ENCODE measurements at places on chromosomes 16 and 17. TPM values are rescaled to one million over a fixed set of nuclear protein-coding genes. Genes with fewer than 3 reads are reported as not detected.

SSTR5 gene
- not detected for total RNA-seq

TPSB2 gene
- 125 TPM for total RNA-seq

PLA2G10 gene
- 4.6 TPM for total RNA-seq

DNA sequence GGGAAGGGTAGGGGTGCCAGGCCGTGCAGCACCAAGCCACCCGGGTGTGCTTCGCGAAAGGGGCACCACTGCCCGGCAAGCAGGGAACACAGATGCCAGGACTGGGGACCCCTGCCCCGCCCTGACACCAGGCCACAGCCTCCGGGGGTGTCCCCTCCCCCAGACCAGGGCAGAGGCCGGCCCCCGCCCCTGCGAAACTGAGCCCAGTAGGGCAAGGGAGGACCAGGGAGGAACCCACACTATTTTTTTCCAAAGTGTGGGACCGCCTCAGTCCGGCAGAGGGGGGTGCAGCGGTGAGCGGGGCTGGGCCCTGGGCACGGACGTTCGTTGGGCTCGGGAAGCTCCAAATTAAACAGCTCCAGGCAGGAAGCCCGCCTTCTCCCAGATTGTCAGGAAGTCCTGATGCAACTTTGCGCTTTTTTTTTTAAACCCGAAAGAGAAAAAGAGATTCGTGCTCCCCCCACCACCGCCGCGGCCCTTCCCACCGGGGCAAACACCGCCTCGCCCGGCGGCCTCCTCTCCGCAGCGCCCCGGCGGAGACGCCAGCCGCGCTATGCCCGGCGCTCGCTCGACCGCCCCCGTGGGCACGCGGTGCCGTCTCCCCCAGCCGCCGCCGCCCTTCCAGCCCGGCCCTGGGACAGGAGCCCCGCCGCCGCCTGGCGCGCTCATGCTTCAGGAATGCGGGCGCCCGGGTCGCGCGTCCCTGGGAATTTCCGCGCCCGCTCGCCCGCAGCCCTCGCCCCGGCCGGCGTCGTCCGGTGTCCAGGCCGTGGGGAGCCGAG, 755 bp downstream of the PIEZO1 start:
- H3K4me3 ChIP-seq = peak overlapping the region; percentile 84
- H3K27me3 ChIP-seq = no peaks in the 10 kb centered on the region
- H3K27ac ChIP-seq = peak overlapping the region; percentile 98
- peaks cover 57% of the 10 kb centered on the region for H3K4me1 ChIP-seq

GRCh38 chr16:30715750-30716445, 16.9 kb downstream of the SRCAP start:
- H3K4me3 ChIP-seq = no peak overlapping the region
- H3K4me1 ChIP-seq = peaks cover 3% of the 10 kb centered on the region
- no peak for DNase-seq
- no peaks in the 10 kb centered on the region for H3K27me3 ChIP-seq
- H3K27ac ChIP-seq = no peak overlapping the region

DNA sequence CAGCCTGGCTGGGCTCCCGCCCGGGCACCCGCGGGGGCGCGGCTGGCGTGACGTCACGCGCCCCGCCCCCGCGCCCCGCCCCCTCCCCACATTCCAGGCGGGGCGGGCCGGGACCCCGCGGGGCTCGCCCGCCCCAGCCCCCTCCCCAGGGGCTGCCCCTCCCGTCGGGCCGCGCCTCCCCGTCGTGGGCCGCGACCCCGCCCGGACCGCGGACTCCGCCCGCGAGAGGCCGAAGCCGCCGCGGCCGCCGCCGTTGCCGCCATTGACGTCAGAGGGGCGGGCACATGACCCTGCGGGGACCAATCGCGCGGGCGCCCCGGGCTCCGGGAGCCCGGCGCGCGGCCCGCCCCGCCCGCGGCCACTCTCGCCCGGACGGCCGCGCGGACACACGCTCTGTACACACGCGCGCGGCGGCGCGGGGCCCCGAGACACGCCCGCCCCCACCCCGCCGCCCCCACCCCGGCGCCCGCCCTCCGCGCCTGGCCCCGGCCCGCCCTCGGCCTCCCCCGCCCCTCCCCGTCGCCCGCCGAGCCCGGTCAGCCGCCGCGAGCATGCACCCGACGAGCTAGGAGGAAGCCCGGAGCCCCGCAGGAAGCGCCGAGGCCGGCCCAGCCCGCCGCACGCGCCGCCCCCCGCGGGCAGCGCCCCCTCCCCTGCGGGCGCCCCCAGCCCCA, at the start of gene CMIP:
CMIP (plus strand) TSS at position 361 of the 674 bp plus-strand sequence.
- H3K27me3 ChIP-seq = no peaks in the 10 kb centered on the region
- H3K27ac ChIP-seq = peak within 1 kb of the TSS; percentile 98
- peak within 1 kb of the TSS; percentile 95 for H3K4me3 ChIP-seq
- no peaks in the 10 kb centered on the region for H3K36me3 ChIP-seq
- peaks cover 49% of the 10 kb centered on the region for H3K4me1 ChIP-seq

GRCh38 chr16:5252791-5253190, 155.2 kb upstream of the EEF2KMT start:
- H3K4me3 ChIP-seq = no peak overlapping the region
- DNase-seq = no peak
- H3K27ac ChIP-seq = no peak overlapping the region
- H3K36me3 ChIP-seq = no peaks in the 10 kb centered on the region

- no peak overlapping the region for H3K4me3 ChIP-seq
- no peaks in the 10 kb centered on the region for H3K36me3 ChIP-seq
- DNase-seq = peak; percentile 93
- H3K4me1 ChIP-seq = peaks cover 35% of the 10 kb centered on the region
- H3K27me3 ChIP-seq = no peaks in the 10 kb centered on the region
These were observed 27.4 kb downstream of the BCO1 start for GRCh38 chr16:81265658-81266451.

GRCh38 chr16:79792664-79793351, 192.3 kb upstream of the MAF start:
- no peaks in the 10 kb centered on the region for H3K36me3 ChIP-seq
- H3K27ac ChIP-seq = no peak overlapping the region
- no peaks in the 10 kb centered on the region for H3K4me1 ChIP-seq
- DNase-seq = peak; percentile 91
- H3K4me3 ChIP-seq = no peak overlapping the region
- no peaks in the 10 kb centered on the region for H3K27me3 ChIP-seq

- DNase-seq = no peak
- H3K4me3 ChIP-seq = no peak overlapping the region
- H3K4me1 ChIP-seq = peaks cover 57% of the 10 kb centered on the region
- H3K27ac ChIP-seq = no peak overlapping the region
These were observed 44.6 kb downstream of the NFAT5 start for GRCh38 chr16:69610356-69610755.

DNA sequence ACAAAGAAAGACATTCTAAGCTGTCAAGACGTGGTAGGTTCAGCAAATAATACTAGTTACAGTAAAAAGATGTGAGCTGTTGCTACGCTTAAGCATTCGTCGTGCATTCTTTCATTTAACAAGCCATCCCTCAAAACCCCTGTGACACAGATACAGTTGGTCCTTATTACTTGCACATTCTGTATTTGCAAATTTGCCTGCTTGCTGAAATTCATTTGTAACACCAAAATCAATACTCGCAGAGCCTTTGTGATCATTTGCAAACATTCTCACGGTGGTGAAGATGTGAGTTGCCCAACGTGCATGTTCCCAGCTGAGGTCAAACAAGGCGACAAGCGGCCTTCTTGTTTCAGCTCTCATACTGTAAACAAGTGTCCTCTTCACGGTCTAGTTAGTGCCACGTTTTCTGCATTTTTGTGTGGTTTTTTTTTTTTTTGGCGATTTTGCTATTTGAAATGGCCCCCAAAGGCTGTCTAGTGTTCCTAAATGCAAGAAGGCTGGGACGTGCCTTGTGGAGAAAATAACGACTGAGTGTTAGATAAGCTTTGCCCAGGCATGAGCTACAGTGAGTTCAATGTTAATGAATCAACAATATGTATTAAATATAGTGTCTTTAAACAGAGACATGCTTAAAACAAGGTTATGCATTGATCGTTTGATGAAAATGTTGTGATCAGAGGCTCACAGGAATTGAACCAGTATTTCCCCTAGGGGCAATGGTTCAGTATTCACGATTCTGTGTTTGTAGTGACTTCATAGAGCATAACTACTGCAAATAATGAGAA, 84.1 kb downstream of the RAB11FIP4 start:
- peaks cover 6% of the 10 kb centered on the region for H3K4me1 ChIP-seq
- no peaks in the 10 kb centered on the region for H3K27me3 ChIP-seq
- no peak overlapping the region for H3K4me3 ChIP-seq

DNA sequence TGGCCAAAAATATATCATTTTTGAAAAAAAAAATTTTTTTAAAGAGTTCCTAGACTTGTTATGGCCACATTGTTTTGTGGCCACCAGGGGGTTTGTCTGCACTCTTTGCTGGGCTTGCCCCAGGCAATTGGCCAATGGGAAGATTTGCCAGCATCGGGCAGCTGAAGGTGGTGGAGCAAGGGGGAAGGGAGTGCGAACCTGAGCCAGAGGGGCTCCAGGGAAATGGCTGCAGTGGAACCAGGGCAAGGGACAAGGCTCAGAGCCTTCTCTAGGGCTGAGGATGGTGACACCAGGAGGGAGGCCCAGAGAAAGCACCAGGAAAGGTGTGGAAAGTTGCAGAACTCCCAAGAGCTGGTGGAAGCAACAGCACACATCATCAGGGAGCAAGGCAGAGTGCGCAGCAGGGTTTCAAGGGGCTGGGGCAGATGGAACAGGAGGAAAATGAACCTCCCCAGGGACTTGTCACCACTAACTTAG, 15.5 kb upstream of the CMIP start:
- DNase-seq = peak; percentile 68
- H3K4me3 ChIP-seq = no peak overlapping the region
- H3K4me1 ChIP-seq = peaks cover 9% of the 10 kb centered on the region
- no peaks in the 10 kb centered on the region for H3K27me3 ChIP-seq
- H3K36me3 ChIP-seq = no peaks in the 10 kb centered on the region
- no peak overlapping the region for H3K27ac ChIP-seq

GRCh38 chr16:69509125-69509524, 56.6 kb upstream of the NFAT5 start:
- DNase-seq = no peak
- no peaks in the 10 kb centered on the region for H3K4me1 ChIP-seq
- no peak overlapping the region for H3K27ac ChIP-seq
- H3K27me3 ChIP-seq = no peaks in the 10 kb centered on the region
- H3K36me3 ChIP-seq = no peaks in the 10 kb centered on the region
